Right atrium auricular region (tissue), 2 donors: ENCODE measurements at places on chromosomes 7 and 10. TPM values are rescaled to one million over a fixed set of nuclear protein-coding genes. Genes with fewer than 3 reads are reported as not detected.

- no peaks in the 10 kb centered on the region for H3K36me3 ChIP-seq
- no peaks in the 10 kb centered on the region for H3K4me1 ChIP-seq
- H3K4me3 ChIP-seq, result no peak overlapping the region
- H3K27ac ChIP-seq, result no peak overlapping the region
These were observed 271.4 kb downstream of the GALNT17 start for GRCh38 chr7:71403202-71403946.

GRCh38 chr10:31017534-31018355, 13.9 kb downstream of the ZNF438 start:
- DNase-seq, result no peak
- no peaks in the 10 kb centered on the region for H3K27me3 ChIP-seq
- H3K4me3 ChIP-seq, result no peak overlapping the region
- peak overlapping the region; percentile 76 for H3K27ac ChIP-seq
- H3K36me3 ChIP-seq, result no peaks in the 10 kb centered on the region

DNA sequence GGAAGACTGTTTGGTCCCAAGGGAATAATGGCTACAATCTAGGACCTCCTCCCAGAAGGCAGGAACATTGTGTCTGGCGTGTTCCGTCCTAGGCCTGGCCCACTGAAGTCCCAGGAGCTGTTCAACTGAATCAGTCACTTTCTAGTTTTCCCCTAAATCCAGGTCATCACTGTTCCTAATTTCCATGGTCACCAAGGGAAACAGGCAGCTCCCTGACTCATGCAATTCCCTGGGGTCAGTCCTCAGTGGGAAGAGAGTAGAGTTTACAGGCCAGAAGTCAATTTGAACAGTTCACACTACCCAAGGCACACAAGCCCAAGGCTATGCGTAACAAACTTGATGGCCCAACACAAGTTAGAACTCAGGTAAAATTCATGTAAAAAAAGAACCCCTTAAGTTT, 44.0 kb downstream of the CREB3L2 start:
- peak overlapping the region; percentile 49 for H3K27ac ChIP-seq
- peak; percentile 75 for DNase-seq
- no peaks in the 10 kb centered on the region for H3K4me1 ChIP-seq

- no peak overlapping the region for H3K27ac ChIP-seq
- H3K4me3 ChIP-seq, result no peak overlapping the region
- H3K36me3 ChIP-seq, result peaks cover 30% of the 10 kb centered on the region
- peaks cover 10% of the 10 kb centered on the region for H3K4me1 ChIP-seq
- no peak for DNase-seq
- no peaks in the 10 kb centered on the region for H3K27me3 ChIP-seq
These were observed 25.6 kb downstream of the RNF216 start for GRCh38 chr7:5755704-5756504.

- no peak overlapping the region for H3K4me3 ChIP-seq
- no peaks in the 10 kb centered on the region for H3K27me3 ChIP-seq
- no peaks in the 10 kb centered on the region for H3K36me3 ChIP-seq
- H3K4me1 ChIP-seq, result no peaks in the 10 kb centered on the region
- no peak overlapping the region for H3K27ac ChIP-seq
These were observed 604.1 kb upstream of the FOXK1 start for GRCh38 chr7:4077980-4078379.

Gene PARD3
- 31.6 TPM for total RNA-seq

GRCh38 chr10:86127274-86127819, 239.2 kb downstream of the GRID1 start:
- no peaks in the 10 kb centered on the region for H3K36me3 ChIP-seq
- DNase-seq, result no peak
- H3K4me1 ChIP-seq, result no peaks in the 10 kb centered on the region
- H3K27ac ChIP-seq, result no peak overlapping the region
- no peak overlapping the region for H3K4me3 ChIP-seq
- no peaks in the 10 kb centered on the region for H3K27me3 ChIP-seq

- no peaks in the 10 kb centered on the region for H3K27me3 ChIP-seq
- H3K27ac ChIP-seq, result no peak overlapping the region
- H3K4me3 ChIP-seq, result no peak overlapping the region
- no peaks in the 10 kb centered on the region for H3K4me1 ChIP-seq
These were observed 474.1 kb upstream of the ZMIZ1 start for GRCh38 chr10:78594559-78595268.

DNA sequence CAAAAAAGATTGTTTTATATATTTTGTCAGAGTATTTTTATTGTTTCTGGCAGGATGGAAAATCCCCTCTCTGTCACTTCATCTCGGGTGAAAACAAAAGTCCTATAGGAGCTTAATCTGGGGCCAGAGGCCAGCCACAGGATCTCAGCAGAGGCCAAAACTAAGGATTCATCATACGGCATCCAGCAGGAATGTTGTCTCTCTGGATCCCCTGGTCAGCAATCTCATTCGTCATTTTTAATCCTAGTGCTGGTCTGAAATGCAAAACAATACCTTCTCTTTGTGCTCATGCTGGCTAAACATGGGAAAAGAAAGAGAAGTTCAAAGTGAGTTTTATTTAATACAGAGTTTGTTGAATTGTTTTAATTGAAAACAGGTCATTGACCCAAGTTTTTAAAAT, 482.5 kb upstream of the AUTS2 start:
- H3K36me3 ChIP-seq, result no peaks in the 10 kb centered on the region
- DNase-seq, result no peak
- no peaks in the 10 kb centered on the region for H3K27me3 ChIP-seq
- H3K4me1 ChIP-seq, result no peaks in the 10 kb centered on the region
- no peak overlapping the region for H3K4me3 ChIP-seq

DNA sequence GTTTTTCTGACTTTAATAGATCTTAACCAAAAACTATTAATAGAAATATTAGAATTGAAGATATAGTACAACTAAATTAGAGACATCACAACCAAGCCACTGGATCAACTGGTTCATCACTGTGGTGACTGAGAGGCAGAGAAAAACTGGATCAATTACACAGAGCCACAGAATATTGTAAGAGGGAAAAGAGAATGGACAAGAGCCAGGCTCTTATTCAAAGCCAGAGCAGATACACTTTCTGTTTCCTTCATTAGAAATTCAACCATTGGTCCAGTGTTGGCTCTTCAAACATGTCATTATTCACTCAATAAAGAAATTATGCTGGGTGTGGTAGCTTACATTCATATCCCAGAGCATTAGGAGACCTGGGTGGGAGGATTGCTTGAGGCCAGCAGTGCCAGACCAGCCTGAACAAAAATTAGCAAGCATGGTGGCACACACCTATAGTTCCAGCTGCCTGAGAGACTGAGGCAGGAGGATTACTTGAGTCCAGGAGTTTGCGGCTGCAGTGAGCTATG, 295.1 kb downstream of the NEBL start:
- H3K27ac ChIP-seq, result peak overlapping the region; percentile 15
- DNase-seq, result no peak
- no peaks in the 10 kb centered on the region for H3K36me3 ChIP-seq
- H3K27me3 ChIP-seq, result no peaks in the 10 kb centered on the region
- H3K4me3 ChIP-seq, result no peak overlapping the region

GRCh38 chr10:13788711-13789447, 202.1 kb downstream of the PRPF18 start:
- no peaks in the 10 kb centered on the region for H3K36me3 ChIP-seq
- no peak overlapping the region for H3K4me3 ChIP-seq
- peak overlapping the region; percentile 75 for H3K27ac ChIP-seq
- H3K27me3 ChIP-seq, result no peaks in the 10 kb centered on the region

DNA sequence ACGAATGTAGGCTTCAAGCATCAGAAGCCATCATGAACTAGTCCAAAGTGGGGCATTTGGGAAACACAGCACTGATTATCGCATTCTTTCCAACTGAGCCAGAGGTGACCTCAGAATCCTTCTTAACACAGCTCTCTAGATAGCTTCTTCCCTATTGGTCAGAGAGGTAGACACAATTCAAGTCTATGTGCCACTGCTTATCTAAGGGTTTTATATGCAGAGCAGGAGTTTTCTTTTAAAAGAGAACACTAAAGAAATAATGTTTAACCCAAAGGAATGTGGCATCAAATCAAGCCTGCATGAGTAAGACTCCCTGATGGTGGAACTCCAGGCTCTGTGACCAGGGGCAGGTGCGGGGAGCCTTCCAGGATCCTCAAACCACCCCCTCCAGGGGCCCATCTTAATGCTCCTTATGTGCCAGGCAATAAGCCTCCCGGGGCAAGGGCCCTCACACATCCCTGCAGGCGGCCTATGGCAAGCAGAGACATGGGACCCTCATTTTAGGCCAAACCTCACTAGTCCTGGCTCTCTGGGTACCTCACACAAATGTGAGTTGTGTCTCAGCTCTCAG, 13.8 kb downstream of the HSPA12A start:
- H3K27ac ChIP-seq, result no peak overlapping the region
- H3K36me3 ChIP-seq, result no peaks in the 10 kb centered on the region
- H3K4me1 ChIP-seq, result no peaks in the 10 kb centered on the region
- no peak for DNase-seq

Gene FAM180A
- 5.9 TPM for total RNA-seq

Gene CDK13
- 37.7 TPM for total RNA-seq

- no peak overlapping the region for H3K4me3 ChIP-seq
- peak; percentile 13 for DNase-seq
- no peaks in the 10 kb centered on the region for H3K27me3 ChIP-seq
- peaks cover 49% of the 10 kb centered on the region for H3K36me3 ChIP-seq
These were observed 4.9 kb downstream of the ZNF12 start for GRCh38 chr7:6701860-6702259.

DNA sequence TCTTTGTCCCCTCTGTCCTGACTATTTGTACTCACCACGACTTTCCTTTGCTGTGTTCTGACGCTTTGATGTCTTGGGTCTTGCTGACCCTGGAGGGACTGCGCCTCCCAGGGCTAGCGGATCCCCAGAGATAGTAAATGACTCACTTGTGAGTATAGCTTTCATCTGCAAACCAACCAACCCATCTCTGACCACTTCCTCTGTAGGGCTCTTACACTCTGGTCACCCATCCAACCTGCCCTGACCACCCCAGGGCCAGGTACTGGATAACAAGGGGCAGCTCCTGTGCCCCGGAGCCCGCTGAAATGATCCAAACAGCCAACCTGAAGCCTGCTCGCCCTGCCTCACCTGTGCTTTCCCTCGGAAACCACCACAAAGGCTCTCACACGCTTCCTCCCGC, 125.2 kb upstream of the CARD11 start:
- DNase-seq, result no peak
- H3K27me3 ChIP-seq, result no peaks in the 10 kb centered on the region
- H3K36me3 ChIP-seq, result no peaks in the 10 kb centered on the region

GRCh38 chr7:150420242-150420641, 30.2 kb upstream of the GIMAP8 start:
- no peaks in the 10 kb centered on the region for H3K36me3 ChIP-seq
- no peaks in the 10 kb centered on the region for H3K4me1 ChIP-seq
- no peak overlapping the region for H3K4me3 ChIP-seq
- H3K27ac ChIP-seq, result no peak overlapping the region
- H3K27me3 ChIP-seq, result no peaks in the 10 kb centered on the region

Gene SLC16A9
- 1.5 TPM for total RNA-seq

- no peaks in the 10 kb centered on the region for H3K4me1 ChIP-seq
- no peak overlapping the region for H3K27ac ChIP-seq
- no peaks in the 10 kb centered on the region for H3K27me3 ChIP-seq
- DNase-seq, result no peak
- H3K36me3 ChIP-seq, result no peaks in the 10 kb centered on the region
- H3K4me3 ChIP-seq, result no peak overlapping the region
These were observed 28.2 kb downstream of the SNX13 start for GRCh38 chr7:17912050-17912449.

GRCh38 chr10:34959786-34960185, 130.4 kb downstream of the CUL2 start:
- no peak overlapping the region for H3K4me3 ChIP-seq
- H3K36me3 ChIP-seq, result no peaks in the 10 kb centered on the region
- H3K27me3 ChIP-seq, result no peaks in the 10 kb centered on the region

GRCh38 chr7:119783799-119784198, 489.2 kb upstream of the KCND2 start:
- H3K36me3 ChIP-seq, result no peaks in the 10 kb centered on the region
- DNase-seq, result no peak
- H3K4me3 ChIP-seq, result no peak overlapping the region
- H3K4me1 ChIP-seq, result no peaks in the 10 kb centered on the region
- no peaks in the 10 kb centered on the region for H3K27me3 ChIP-seq

DNA sequence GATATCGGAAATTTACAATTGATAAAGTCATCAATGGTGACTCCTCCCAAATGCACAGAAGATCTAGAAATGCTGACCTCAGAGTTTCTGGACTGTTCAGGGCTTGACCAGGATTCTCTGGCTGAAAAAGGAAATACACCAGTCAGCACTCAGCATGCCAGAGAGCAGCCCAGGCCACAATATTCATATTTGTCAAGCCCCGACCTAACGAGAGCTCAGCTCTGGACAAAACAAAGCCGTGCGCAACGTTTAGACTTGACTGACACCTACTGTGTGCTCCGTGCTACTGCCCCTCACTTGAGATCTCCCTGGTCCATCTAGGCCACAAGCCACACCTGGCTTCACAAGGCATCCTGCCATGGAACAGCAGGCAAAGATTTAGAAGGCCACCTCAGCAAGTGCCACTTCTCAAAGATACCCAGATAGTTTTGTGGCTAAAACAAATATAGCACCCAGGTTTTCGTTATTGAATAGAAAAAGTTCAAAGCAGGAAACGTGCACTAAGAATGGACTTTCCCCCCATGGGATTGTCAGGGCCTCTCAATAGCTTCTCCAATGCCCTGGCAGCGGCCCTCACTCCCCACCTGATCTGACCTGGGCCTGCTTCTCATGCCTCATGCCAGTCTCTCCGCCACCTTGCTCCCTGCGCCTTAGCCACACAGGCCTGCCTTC, 218.3 kb downstream of the FAM107B start:
- no peak overlapping the region for H3K27ac ChIP-seq
- H3K4me1 ChIP-seq, result no peaks in the 10 kb centered on the region
- H3K4me3 ChIP-seq, result no peak overlapping the region

Gene RNF148
- total RNA-seq, result 0.74 TPM
